ENCODE measurements at places on chromosomes 12 and 14.

GRCh38 chr12:32964981-32965585, 68.5 kb upstream of the PKP2 start:
- no peak for DNase-seq

GRCh38 chr12:103868215-103868614, 27.2 kb upstream of the NT5DC3 start:
- no peak for DNase-seq

DNA sequence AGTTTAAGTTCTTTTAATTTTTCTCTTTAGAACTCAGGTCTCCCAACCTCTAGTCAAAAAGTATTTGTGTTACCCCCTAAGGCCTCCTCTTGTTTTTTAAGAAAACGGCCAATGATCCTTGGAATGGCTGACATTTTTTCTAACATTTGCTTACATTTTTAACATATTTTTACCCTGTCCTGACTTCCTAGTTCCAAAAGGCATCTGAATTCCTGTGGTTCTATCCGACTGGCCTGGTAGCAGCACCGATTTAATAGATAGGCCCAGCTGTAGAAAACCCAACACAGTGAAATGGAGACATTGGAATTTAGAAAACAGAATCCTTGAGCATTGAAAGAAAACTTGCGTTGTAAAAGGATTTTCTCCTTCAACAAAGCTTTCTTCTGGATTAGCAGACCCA, 134.7 kb upstream of the GSC start:
- DNase-seq, result no peak

DNA sequence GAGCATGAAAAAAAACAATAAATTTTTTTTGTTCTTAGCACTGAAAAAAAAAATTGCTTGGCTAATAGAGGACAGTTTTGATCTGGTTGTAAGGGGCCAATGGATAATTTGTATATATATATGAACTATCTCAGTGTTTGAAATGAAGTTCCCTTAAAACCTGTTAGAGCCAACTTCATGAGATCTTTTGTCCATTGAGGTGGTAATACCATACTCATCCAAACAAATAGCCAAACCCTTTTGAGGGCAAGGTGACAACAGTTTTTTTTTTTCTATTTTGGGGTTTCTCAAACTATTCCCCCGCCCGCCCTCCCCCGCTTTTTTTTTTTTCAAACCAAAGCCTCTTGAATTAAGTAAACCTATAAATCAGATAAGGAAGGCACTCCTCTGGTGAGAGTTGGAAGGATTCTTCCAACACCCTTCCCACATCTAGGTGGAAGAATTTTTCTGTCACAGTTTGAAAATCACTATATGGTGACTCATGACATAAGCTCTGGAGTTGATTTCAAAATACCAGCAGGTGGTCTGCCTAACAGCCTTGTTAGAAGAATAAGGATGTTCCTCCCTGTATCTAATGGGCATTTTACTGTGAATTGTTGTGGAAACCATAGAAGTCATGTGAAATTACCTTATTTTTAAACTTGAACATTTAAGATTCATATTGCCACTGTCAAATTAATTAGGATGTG, 10.2 kb downstream of the ARHGAP5 start:
- peak; percentile 89 for DNase-seq

DNA sequence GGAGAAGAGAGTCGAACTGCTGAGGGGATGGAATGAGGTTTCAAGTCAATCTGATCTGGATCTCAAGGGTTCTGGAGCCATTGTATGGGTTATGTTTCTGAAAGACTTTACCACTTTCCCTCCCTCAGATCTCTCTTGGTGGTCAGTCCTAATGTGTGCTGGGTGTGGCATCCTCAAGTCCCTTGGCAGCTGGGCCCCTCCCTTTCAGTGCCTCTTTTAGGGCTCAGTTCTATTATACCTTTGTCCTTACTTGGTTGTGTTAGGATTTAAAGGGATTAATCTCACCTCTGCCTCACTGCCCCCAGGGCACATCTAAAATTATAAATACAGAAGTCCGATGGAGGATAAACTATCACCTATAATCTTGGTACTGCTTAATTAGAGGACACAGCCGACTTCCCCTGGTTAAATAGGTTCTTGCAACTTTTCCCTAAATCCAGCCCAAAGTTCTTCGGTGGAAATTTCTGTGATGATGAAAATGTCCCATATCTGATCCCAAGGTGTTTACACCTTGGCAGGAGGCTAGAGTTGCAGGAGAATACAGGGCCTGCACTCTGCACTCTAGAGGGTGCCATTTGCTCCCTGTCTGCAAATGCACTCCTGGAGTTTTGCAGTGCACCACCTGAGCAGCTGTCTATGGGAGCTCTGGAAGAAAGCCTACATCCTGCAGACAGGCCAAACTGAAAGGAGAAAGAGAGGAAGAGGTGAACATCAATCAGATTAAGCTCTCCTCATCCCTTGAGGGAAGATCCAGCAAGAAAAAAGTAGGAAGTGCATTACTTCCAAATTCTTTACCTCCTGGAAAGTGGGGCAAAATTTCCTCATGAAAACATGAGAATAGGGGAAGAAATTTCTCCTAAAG, 106.8 kb downstream of the NUAK1 start:
- DNase-seq, result no peak

- no peak for DNase-seq
Observed at GRCh38 chr12:65518771-65519170, 240.3 kb downstream of the MSRB3 start.

GRCh38 chr12:15856097-15856982, 25.8 kb upstream of the STRAP start:
- DNase-seq, result peak; percentile 38

DNA sequence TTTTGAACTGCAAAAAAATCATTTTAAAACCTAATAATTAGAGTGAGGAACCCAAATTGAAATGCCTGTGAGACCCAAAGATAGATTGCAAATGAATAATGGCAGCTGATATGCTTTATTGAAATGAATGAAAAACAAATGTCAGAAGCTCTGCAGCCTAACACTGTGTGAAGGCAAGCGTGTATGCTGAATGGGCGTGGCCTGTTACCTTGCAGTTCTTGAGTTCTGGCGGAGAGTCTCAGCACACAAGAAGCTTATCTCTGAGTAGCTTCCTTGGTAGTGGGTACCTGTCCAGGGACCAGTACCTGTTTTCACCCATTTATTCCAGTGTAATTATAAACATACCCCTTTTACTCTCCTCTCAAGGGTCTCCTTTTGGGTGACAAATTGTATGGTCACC, 341.2 kb downstream of the NPAS3 start:
- no peak for DNase-seq

- DNase-seq, result peak; percentile 98
Observed at GRCh38 chr14:91367173-91368171, 50.1 kb downstream of the CCDC88C start.

DNA sequence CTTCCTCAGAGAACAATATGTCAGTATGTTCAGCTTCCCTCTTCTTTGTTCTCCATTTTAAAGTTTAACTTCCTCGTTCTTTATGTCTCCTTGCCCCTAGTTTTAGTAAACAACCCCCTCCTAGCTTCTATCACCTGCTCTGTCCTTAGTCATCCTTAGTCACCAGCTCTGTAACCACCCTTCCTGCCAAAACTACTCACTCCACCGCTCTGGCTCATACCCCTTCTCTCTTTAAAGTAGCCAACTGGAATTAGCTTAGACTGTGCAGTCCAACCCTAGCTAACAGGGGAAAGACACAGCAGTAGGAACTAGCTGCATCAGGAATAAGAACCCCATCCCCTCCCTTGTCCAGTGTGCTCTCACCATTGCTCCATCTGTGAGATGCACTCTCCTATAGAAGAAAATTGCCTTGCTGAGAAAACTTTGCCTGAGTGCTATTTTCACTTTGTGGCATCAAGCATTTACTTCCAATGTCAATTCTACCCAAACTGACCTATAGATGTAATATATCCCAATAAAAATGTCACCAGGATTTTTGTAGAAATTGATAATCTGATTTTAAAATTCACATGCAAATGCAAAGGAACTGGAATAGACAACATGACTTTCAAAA, 603.2 kb downstream of the C12orf50 start:
- peak; percentile 45 for DNase-seq

- DNase-seq, result no peak
Observed at GRCh38 chr12:48296586-48297282, 54.0 kb downstream of the ZNF641 start.

DNA sequence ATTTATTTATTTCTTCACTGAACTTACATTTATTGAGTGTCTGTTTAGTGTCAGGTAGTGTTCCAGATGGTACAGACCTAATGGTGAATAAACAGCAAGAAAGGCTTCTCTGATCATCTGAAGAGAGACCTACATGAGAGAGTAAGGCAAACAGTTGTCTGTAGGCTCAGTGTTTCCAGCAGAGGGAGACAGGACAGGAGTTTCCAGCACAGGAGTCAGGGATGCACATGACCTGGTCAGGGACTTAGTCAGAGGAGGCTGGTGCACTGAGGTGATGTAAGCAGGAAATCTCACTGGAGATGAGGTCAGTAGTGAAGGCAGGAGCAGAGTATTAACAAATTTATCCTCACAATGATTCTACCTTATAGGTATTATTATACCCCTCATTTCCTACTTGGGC, 233.2 kb downstream of the MDGA2 start:
- peak; percentile 91 for DNase-seq

DNA sequence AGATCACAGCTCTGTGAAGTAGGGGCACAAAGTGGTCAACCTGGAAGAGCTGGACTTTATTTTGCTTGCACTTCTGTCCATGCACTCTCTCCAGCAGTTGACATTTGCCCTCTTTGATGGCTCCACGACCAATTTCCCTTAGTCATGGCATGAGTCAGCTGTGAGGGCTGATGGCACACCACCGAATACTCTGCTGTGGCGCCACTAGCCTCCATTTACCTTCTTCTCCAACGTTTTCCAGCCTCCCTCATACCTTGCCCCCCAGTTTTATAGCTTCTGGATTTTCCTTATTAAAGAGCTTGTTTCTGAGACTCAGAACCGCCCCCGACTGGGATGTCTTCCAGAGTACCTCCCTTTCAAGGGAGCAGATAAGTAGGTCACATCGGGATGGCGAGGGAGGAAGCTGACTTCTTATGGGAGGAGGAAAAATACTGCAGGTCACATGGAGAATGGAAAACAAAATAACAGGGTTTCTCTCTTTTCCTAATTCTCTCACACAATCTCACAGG, 17.6 kb downstream of the NINJ2 start:
- DNase-seq, result peak; percentile 15

DNA sequence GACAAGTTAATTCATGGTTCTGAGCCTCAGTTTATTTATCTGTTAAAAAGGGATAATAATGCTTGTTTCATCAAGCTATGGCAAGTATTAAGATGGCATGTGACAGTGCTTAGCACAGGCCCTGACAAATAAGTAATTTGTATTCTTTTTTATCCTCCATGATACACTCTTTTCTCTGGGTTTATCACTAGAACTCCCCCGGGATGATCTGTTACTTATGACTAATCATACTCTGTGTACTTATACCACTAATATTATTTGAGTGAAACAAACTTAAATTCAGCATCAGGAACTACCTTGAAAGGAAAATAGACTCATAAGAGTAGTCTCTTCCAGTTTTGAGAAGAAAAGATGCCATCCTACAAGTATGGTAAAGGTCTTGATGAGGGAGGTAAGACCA, 283.8 kb downstream of the PAWR start:
- DNase-seq, result no peak

GRCh38 chr12:71942259-71942658, 3.6 kb downstream of the TPH2 start:
- DNase-seq, result no peak

DNA sequence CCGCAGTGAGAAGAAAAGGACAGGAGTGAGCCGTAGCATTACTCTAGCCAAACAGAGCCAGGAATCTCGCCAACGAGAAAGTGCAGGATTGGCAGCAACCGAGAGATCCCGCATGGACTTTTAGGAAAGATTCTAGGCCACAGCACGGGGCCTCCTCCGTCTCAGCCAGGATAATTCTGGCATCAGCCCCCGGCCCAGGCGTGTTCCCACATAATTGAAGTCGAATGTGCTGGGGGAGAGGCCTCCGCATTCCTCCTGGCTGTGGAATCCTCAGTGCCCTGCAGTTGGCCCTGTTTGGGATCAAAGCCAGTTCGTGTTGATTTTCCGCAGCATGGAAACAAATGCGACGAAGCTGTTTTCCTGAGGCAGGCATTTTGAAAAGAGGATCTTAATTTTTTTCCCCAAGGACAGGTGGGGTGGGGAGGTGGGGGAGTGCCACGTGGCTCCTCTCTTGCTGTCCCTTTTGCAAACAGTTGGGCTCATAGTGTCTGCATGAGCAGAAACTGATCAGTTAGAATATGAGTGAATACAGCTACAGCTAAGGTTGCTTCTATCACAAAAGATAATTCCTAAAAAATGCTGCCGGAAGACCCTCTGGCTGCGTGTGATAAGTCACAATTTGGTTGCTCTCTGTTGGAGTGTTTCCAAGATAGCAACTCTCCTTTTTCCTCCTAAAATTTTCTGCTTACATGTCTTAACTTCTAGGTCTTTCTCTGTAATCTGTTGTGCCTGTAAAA, 37.3 kb upstream of the ATXN2 start:
- DNase-seq, result no peak

GRCh38 chr14:44477953-44478352, 29.1 kb downstream of the FSCB start:
- DNase-seq, result peak; percentile 14

DNA sequence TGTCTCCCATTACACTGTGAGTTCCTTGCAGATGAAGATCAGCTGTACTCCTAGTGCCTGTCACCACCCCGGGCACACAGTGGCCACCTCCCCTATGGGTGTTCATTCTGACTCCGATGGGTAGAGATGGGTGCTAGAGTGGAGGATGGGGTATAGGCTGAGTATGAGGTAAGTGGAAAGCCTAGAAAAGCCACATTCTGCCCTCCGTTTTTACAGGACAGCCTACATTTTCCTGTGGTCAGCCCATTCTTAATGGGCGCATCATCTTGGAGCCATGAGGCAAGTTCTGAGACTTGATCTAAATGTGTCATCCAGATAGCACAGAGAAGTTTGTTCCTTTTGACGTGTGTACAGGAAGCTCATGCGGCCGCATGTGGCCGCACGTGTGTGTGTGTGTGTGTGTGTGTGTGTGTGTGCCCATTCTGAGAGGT, 166.7 kb upstream of the HIF1A start:
- peak; percentile 91 for DNase-seq

- DNase-seq, result peak; percentile 94
Observed at GRCh38 chr12:92745856-92746550, 43.2 kb downstream of the PLEKHG7 start.

DNA sequence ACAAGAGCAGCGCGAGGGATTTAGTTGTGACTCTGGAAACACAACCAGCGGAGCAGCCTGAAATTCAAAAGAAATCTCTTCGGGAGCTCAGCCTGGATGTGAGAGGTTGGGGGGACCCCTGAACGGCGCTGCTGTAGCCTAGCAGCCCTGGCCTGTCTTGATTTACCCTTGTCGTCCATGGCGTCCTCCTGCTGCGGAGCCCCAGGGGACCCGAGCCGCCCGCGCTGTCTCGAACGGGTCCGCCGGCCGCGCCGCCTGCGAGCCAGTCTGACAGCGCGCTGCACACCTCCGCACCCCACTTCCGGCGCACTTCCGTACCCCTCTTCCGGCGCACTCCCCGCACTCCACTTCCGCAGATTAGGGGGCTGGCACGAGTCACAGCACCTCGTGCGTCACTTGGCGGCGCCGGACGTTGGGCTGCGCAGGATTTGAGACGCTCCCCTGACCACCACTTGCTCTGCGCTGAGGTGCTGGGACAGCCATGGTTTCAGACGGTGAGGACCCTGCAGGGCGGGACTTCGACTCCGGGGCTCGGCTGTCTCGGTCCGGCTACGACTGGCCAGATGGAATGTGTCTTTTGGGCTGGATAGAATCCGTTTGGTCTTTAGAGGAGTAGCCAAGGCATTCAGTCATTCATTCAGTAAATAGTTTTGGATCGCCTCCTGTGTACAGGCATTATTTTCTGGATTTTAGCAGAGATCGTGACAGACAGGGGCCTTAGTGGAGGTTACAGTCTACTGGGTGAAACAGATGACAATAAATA, at the start of the genes EIF2B1 and GTF2H3:
EIF2B1 (minus strand) TSS at position 308 of the 763 bp plus-strand sequence; CDS start at position 179, 129 bp downstream.
GTF2H3 (plus strand) TSS at position 451 of the 763 bp plus-strand sequence; CDS start at position 482, 31 bp downstream.
- DNase-seq, result peak; percentile 96

Data from NCI-H226 (cell line).